ENCODE measurements at places on chromosomes 16 and 17.

GRCh38 chr16:56625140-56625942 lies at the start of gene MT1E:
Gene MT1E, plus strand, starts transcription at chr16:56625781. Its CDS starts 71 bp downstream, at chr16:56625852.
- peak; percentile 75 for DNase-seq

DNA sequence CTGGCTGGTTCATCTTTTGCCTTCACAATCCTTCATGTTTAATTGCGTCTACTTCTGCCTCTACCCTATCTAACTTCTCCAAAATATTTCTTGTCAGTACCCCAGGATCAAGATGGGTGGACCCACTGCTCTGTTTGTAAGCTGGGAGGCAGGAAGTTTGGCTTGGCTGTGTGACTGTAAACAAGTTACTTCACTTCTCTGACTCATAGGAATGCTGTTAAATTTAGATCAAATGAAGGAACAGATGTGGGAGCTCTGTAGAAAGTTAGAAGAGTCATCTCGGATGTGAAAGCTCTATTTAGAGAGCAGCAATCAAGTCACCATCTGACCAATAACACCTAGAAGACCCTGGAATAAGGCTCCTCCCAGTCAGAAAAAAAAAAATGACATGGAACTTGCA lies 55.2 kb upstream of the MRTFB start:
- DNase-seq: no peak

DNA sequence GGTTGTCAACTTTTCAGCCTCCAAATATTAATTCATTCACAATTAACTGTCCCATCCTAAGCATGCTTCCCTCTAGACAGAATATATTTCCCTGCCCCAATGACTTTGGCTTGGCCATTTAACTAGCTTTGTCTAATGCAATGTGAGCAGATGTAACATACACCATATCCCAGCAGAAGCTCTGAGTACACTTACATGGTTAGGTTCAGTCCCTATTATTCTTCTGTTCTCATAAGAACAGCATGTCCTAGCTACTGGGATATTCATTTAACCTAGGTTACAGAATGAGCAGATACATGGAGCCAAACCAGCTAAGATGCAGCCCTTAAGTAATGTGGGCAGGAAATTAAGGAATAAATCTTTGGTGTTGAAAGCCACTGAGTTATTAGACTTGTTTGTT lies 31.8 kb downstream of the MED13 start:
- no peak for DNase-seq

- DNase-seq: no peak
These were observed 599.4 kb upstream of the CDH5 start for GRCh38 chr16:65767125-65767524.

GRCh38 chr17:37598145-37598544 lies 11.1 kb downstream of the SYNRG start:
- no peak for DNase-seq

- no peak for DNase-seq
These were observed 582.1 kb downstream of the RBFOX1 start for GRCh38 chr16:7914748-7915147.

GRCh38 chr17:73722165-73722564 lies 77.9 kb upstream of the SDK2 start:
- DNase-seq: no peak

- DNase-seq: no peak
These were observed 50.8 kb upstream of the JPH3 start for GRCh38 chr16:87551487-87551886.

GRCh38 chr17:15398736-15399331 lies 57.4 kb upstream of the TEKT3 start:
- DNase-seq: no peak

- DNase-seq: no peak
These were observed 10.3 kb upstream of the RPL38 start for GRCh38 chr17:74192950-74193781.

DNA sequence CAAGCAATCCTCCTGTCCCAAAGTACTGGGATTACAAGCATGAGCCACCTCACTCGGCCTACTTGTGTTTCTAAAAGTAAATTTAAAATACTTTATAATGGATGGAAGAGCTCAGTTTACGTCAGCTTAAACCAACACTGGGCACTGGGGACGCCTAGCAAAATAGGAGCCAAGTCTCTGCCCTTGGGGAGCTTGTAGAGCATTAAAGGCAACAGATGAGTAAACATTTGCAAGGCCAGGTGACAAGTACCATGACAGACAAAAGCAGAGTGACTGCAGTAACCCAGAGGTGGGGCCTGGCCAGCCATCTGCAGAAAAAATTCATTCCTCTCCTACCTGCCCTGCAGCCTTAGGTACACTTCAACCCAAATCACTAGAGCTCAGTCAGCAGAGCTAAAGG lies 12.1 kb upstream of the NLK start:
- DNase-seq: no peak

- no peak for DNase-seq
These were observed 23.4 kb downstream of the ADAT1 start for GRCh38 chr16:75599452-75600277.

- DNase-seq: no peak
These were observed 15.2 kb downstream of the ANKRD11 start for GRCh38 chr16:89475144-89475543.

DNA sequence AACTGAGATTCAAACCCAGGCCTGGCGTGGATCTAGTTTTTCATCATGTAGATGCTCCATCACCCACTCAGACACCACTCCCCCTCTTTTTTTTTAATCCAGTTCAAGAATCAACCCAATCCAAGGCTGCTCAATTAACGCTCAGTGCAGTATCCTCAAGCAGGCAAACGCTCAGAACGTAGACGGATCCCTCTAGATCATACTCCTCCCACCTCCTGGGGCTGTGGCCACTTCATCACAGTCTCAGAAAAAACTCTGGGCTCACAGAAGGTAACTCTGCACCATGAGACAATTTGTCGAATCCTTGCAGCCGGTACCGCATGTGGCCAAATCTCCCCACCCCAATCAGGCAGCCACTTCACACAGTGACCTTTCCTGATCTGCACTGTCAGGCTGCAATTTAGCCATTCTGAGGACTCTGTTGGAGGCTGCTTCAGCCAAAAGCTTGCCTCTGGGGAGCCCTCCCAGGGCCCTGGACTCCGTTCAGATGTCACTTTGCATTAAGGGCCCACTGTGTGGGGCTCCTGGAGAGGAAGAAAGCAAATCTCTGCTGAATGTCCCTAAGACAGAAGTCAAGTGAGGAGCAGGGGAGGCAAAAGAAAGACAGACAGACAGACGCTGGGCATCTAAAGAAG lies 183.5 kb downstream of the XYLT1 start:
- no peak for DNase-seq

DNA sequence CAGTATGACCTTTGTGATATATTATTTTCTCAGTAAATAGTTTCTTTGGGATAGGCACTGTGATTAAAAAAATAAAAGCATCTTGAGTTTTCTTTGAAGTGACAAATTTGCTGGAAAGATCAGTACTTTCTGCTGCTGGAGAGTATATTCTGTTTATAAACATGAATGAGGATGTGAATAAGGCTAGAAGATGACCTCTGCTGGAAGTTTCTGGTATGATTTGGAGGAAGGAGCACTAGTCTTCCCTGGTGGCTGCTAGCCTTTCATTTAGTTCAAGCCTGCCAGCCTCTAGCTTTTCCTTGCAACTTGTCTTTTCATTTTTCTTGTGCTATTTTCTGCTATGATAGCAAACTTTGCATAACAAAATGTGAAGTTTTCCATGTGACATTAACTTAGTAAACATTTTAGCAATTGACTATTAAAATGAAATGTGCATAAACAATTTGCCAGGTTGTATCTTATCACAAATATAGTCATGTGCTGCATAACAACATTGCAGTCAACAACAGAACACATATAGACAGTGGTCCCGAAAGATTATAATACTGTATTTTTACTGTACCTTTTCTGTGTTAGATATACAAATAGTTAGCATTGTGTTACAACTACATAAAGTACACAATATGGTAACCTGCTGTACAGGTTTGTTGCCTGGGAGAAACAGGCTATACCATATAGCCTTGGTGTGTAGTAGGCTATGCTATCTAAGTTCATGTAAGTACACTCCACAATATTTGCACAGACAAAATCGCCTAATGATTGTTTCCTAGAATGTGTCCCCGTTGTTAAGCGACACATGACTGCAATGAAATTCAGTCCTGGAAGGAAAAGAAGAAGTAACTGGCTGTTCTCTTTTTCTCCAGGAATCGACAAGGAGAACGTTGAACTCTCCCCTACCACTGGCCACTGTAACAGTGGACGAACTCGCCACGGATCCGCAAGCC lies 18.1 kb upstream of the RAB11FIP4 start:
- DNase-seq: no peak

- DNase-seq: no peak
These were observed 26.3 kb downstream of the SMURF2 start for GRCh38 chr17:64635647-64636305.

DNA sequence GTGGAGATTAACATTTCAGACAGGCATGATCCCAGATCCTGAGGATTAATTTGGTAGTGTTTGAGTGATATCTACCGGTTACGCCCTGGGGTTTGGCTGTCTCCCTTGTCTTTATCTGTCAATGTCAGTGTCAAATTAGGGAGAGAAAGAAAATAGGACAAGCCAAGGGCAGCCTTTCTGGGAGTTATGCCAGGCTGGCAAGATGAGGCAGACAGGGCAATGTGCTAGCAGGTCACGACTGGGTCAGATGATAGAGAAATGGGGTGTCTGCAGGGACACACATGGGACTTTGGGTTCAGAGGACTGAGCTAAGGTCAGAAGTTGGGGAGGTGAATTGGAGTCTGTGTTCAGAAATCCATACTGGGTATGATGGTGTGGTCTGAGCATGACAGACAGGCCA lies 27.4 kb upstream of the LYRM9 start:
- DNase-seq: no peak

DNA sequence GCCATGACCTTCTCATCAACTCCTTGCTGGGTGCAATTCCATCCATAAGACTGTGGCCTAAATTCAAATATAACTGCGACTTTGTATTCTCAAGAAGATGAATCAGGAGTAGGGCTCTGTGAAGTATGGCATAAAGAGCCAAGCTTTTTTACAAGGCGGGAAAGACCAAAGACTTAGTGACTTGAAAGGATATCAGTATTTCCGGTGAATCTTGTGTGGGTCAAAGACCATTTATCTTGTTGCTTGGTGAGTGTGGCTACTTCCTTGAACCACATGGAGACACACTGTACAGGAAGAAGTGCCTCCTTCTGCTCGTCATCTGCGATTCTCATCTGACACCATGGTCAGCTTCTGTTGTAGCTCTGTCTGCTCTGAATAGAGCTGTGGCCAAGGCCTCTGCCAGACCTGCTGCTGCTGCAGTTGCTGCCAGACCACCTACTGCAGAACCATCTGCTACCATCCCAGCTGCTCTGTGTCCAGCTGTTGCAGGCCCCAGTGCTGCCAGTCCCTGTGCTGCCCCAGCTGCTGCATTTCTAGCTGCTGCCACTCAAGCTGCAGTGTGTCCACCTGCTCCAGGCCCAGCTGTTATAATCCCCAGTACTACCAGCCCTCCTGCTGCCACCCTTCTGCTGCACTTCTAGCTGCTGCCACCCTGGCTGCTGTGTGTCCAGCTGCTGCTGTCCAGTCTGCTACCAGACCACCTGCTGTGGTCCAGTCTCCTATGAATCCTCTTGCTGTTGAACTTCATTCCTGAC lies 6.1 kb upstream of the KRTAP2-4 start:
- no peak for DNase-seq

- DNase-seq: no peak
These were observed 54.8 kb downstream of the CDH13 start for GRCh38 chr16:82681592-82681991.
